ENCODE measurements at places on chromosomes 16 and 17. TPM values are rescaled to one million over a fixed set of nuclear protein-coding genes. Genes with fewer than 3 reads are reported as not detected.

The SLC16A13 gene
- total RNA-seq: 2.4 TPM

The BCL6B gene
- total RNA-seq: 0.25 TPM

The BPTF gene
- 19.6 TPM for total RNA-seq

The TERB1 gene
- not detected for total RNA-seq

The NKD1 gene
- total RNA-seq: 1.1 TPM

The ADAD2 gene
- 0.43 TPM for total RNA-seq

The CD7 gene
- 0.37 TPM for total RNA-seq

The QPRT gene
- total RNA-seq: 52.5 TPM

The LRRC46 gene
- 1.8 TPM for total RNA-seq

The DNASE1L2 gene
- 1.2 TPM for total RNA-seq

The CTRL gene
- 3.3 TPM for total RNA-seq

The C16orf96 gene
- total RNA-seq: 0.62 TPM

The CRYM gene
- total RNA-seq: 0.66 TPM

The CBFA2T3 gene
- total RNA-seq: 0.41 TPM

The HBQ1 gene
- total RNA-seq: 1.5 TPM

The ABCA10 gene
- 0.90 TPM for total RNA-seq

The TVP23B gene
- 63.1 TPM for total RNA-seq

The MPP2 gene
- total RNA-seq: 23.9 TPM

The CCL8 gene
- 0.35 TPM for total RNA-seq

The ZG16B gene
- total RNA-seq: 1.5 TPM

The ACACA gene
- 45.2 TPM for total RNA-seq

The KRT31 gene
- not detected for total RNA-seq

The HEXD gene
- 12.3 TPM for total RNA-seq

The MMP28 gene
- total RNA-seq: not detected

The SLC16A5 gene
- 16.6 TPM for total RNA-seq

The PLCG2 gene
- total RNA-seq: 0.41 TPM

The ASGR1 gene
- 1.4 TPM for total RNA-seq

The SLC5A11 gene
- 0.47 TPM for total RNA-seq

The SHISA6 gene
- total RNA-seq: 23.0 TPM

The OTOP3 gene
- total RNA-seq: 0.13 TPM

The ABCC3 gene
- total RNA-seq: 1.4 TPM

The LCAT gene
- 18.0 TPM for total RNA-seq

The ATP1B2 gene
- total RNA-seq: 18.7 TPM

The GNG13 gene
- total RNA-seq: 2.8 TPM

All from motor neuron (in vitro differentiated cells).